Glutamatergic neuron (in vitro differentiated cells): ENCODE measurements at places on chromosomes 5 and 9. TPM values are rescaled to one million over a fixed set of nuclear protein-coding genes. Genes with fewer than 3 reads are reported as not detected.
A peak's percentile ranks its signal among the peaks of the same experiment; 100 is the strongest.

GRCh38 chr5:146359836-146360235, 21.2 kb downstream of the POU4F3 start:
- H3K27ac ChIP-seq, result no peak overlapping the region
- peaks cover under 1% of the 10 kb centered on the region for H3K27me3 ChIP-seq
- H3K4me1 ChIP-seq, result peaks cover 3% of the 10 kb centered on the region
- no peaks in the 10 kb centered on the region for H3K36me3 ChIP-seq

- peaks cover 35% of the 10 kb centered on the region for H3K27me3 ChIP-seq
- peaks cover 20% of the 10 kb centered on the region for H3K4me1 ChIP-seq
- no peaks in the 10 kb centered on the region for H3K36me3 ChIP-seq
- peak; percentile 77 for DNase-seq
Measured at GRCh38 chr9:132588501-132589147, 6.2 kb downstream of the BARHL1 start.

GRCh38 chr5:171770153-171770552, 15.5 kb upstream of the SMIM23 start:
- H3K36me3 ChIP-seq, result peaks cover 16% of the 10 kb centered on the region
- no peak overlapping the region for H3K27ac ChIP-seq
- H3K4me1 ChIP-seq, result no peaks in the 10 kb centered on the region
- peaks cover 7% of the 10 kb centered on the region for H3K27me3 ChIP-seq
- no peak for DNase-seq

DNA sequence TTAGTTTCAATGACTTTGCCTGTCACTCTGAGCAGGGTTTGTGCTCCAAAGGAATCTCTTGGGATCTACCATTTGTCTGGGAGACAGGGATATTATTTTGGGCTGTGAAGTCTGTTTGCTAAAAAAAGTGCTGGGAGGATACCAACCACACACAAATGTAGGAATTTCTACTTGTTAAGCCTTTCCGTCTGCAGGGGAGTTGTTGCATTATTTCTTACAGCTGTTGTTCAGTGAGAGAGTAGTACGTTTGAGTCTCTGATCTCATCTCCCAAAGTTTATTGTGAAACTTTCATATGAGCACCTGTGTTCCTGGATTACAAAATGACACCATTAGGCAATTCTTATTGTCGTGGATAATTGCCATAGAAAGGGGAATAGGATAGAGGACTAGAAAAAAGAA, 78.3 kb upstream of the SEMA6A start:
- H3K27ac ChIP-seq, result peak overlapping the region; percentile 14
- H3K36me3 ChIP-seq, result no peaks in the 10 kb centered on the region
- no peak for DNase-seq
- no peaks in the 10 kb centered on the region for H3K27me3 ChIP-seq
- H3K4me1 ChIP-seq, result peaks cover 24% of the 10 kb centered on the region
- peak overlapping the region; percentile 80 for H3K4me3 ChIP-seq

DNA sequence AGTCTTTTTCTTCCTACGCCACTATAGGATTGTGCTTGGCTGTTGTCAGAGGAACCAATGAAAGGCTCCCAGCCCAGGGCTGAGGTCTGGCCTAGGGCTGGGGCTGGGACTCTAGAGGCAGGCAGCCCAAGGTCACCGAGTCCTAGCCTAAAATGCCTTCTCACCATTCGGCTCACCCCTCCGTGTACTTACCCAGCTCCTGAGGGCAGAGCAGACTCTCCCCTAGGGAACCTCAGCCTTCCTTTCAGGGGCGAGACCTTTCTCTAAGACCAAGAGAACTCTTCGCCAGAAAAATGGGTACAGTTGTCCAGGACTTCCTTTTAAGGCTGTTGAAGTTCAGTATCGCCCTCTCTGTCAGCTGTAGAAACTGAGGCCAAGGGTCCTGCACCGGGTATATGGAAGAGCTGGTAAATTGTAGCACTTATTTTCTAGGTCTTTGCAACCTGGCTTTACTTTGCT, 1.7 kb upstream of the SPRY4 start:
- H3K4me1 ChIP-seq, result peaks cover 37% of the 10 kb centered on the region
- peaks cover 17% of the 10 kb centered on the region for H3K27me3 ChIP-seq
- H3K4me3 ChIP-seq, result peak overlapping the region; percentile 77
- peak overlapping the region; percentile 38 for H3K27ac ChIP-seq

GRCh38 chr9:88969646-88970373, 21.5 kb upstream of the S1PR3 start:
- H3K36me3 ChIP-seq, result peaks cover 4% of the 10 kb centered on the region
- H3K27me3 ChIP-seq, result peaks cover 4% of the 10 kb centered on the region
- no peaks in the 10 kb centered on the region for H3K4me1 ChIP-seq

DNA sequence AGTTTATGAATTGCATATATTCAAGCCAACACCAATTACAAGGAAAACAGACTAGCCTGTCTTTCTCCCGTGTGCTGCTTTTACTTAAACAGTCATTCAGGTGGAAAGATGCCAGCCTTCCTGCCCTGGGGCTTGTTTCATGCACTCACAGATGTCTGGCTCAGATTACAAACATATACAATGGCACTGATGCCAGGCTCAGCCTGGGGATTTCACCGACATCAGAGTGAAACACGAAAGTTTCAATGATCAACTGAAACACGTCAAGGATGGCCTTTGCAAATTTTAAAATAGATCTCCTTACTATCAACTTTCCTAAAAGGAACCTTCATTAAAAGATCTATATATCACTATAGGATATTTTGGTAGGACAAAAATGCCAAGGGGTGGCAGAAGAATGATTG, 1576.5 kb downstream of the EFNA5 start:
- H3K27me3 ChIP-seq, result peaks cover 2% of the 10 kb centered on the region
- H3K27ac ChIP-seq, result no peak overlapping the region
- no peak for DNase-seq
- H3K4me1 ChIP-seq, result peaks cover 3% of the 10 kb centered on the region

DNA sequence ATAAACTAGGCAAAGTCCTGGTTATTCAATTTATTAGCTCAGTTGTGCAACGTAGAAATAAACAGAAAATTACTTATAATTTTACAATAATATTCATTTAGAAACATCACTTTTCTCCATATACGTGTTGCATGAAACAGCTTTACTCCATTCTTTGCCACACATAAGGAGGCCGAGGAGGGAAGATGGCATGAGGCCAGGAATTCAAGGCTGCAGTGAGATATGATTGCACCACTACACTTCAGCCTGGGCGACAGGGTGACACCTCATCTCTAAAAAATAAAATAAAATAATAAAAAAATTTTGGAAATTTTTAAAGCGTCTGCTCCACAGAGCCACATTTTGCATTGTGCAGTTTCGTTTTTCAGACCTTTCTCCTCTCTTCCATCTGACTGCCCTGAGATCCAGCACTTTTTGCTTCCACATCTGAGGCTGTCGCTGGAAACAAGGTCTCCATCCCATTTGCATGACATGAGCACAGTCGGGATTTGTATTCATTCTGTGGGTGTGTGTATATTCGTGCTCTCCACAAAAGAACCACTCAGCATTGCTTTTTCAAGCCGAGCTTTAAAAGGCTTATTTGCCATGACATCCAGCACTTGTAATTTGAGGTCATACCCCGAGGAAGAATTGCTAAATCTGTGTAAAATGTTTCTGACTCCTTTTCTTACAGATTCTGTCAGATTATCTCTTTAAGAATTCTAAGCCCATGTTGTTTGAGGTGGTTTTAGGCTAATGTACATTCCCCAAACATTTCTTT, 98.6 kb upstream of the MSX2 start:
- H3K36me3 ChIP-seq, result peaks cover 5% of the 10 kb centered on the region
- no peak overlapping the region for H3K4me3 ChIP-seq
- no peak for DNase-seq
- H3K27me3 ChIP-seq, result no peaks in the 10 kb centered on the region

DNA sequence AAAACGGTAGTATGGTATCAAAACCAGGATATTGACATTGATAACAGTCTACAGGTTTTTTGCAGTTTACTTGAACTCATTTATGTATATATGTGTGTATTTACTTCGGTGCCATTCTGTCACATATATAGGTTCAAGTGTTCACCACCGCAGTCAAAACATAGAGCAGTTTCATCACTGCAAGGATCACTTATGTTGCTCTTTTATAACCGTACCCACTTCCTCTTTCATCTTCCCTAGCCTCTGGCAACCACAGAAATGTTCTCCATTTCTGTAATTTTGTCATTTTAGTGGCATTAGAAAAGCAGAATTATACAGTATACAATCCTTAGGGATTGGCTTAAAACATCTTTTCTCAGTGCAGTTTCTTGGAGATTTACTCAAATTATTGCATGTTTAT, 90.3 kb downstream of the SH3GL2 start:
- no peak for DNase-seq
- H3K27me3 ChIP-seq, result no peaks in the 10 kb centered on the region
- H3K4me1 ChIP-seq, result no peaks in the 10 kb centered on the region
- no peaks in the 10 kb centered on the region for H3K36me3 ChIP-seq
- no peak overlapping the region for H3K27ac ChIP-seq
- no peak overlapping the region for H3K4me3 ChIP-seq

DNA sequence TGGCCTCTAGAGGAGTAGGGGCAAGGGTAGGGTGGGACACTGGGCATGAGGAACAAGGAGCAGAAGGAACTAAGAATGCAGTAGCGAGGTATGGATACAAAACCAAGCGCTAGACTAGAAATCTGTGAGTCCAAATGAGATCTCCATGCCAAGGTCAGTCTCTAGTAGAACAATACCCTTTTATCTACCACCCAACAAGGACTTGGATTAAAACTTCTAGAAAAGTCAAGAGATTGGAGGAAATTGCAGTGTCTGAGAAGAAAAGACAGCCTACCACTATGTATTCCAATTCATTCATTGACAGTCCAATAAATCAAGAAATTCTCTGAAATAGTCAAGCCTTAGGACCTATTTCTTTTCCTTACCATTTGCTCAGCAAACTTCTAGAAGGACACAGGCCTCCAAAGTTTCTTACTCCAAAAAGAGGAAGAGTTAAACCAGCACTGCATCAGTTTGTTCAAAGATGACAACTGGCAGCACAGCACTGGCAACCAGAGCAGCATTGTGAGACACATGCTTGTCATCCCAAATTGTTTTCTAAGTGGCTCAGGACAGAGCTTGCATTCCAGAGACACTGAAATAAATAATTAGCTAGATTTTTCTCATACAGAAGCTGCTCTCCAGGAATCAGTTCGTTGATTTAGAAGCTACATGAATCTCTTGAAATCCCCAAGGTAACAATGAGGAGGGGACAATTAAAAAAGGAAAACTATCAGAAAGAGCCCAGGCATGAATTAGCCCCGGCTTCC, 22.6 kb downstream of the ABCA1 start:
- DNase-seq, result no peak
- no peak overlapping the region for H3K27ac ChIP-seq
- H3K4me3 ChIP-seq, result no peak overlapping the region
- peaks cover 68% of the 10 kb centered on the region for H3K4me1 ChIP-seq
- H3K27me3 ChIP-seq, result peaks cover 5% of the 10 kb centered on the region

- DNase-seq, result no peak
- no peaks in the 10 kb centered on the region for H3K36me3 ChIP-seq
- no peaks in the 10 kb centered on the region for H3K27me3 ChIP-seq
- no peaks in the 10 kb centered on the region for H3K4me1 ChIP-seq
- H3K27ac ChIP-seq, result no peak overlapping the region
- H3K4me3 ChIP-seq, result no peak overlapping the region
Measured at GRCh38 chr5:56105511-56106291, 110.9 kb upstream of the IL6ST start.

GRCh38 chr5:145668714-145669113, 166.4 kb downstream of the PRELID2 start:
- no peaks in the 10 kb centered on the region for H3K36me3 ChIP-seq
- DNase-seq, result no peak
- no peak overlapping the region for H3K4me3 ChIP-seq
- no peaks in the 10 kb centered on the region for H3K27me3 ChIP-seq
- no peak overlapping the region for H3K27ac ChIP-seq
- H3K4me1 ChIP-seq, result peaks cover 17% of the 10 kb centered on the region

GRCh38 chr5:145028626-145029025, 806.5 kb downstream of the PRELID2 start:
- H3K36me3 ChIP-seq, result no peaks in the 10 kb centered on the region
- H3K4me1 ChIP-seq, result no peaks in the 10 kb centered on the region
- H3K27ac ChIP-seq, result no peak overlapping the region
- no peak overlapping the region for H3K4me3 ChIP-seq
- no peak for DNase-seq

DNA sequence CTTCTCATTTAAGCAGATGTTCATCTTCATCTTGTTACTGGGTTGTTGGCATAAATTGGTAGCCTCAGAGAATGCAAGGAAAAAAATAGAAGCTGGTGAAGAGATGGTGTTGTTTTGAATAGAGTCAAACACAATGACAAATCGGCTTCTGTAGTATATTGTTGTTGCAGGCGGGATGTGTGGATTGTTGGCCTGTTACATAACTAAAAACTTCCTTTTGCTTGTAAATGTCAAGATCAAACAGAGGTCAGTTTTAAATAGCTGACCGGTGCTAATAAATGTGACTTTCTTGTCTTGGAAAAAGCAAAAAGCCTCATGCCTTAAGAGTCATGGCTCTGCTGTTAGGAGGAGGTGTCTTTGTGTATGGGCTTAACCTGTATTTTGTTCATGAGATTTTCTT, 59.2 kb downstream of the CCDC192 start:
- no peak overlapping the region for H3K4me3 ChIP-seq
- H3K27me3 ChIP-seq, result no peaks in the 10 kb centered on the region
- H3K36me3 ChIP-seq, result no peaks in the 10 kb centered on the region
- H3K27ac ChIP-seq, result no peak overlapping the region

- H3K4me1 ChIP-seq, result peaks cover 15% of the 10 kb centered on the region
- no peaks in the 10 kb centered on the region for H3K27me3 ChIP-seq
- H3K4me3 ChIP-seq, result no peak overlapping the region
- peaks cover 5% of the 10 kb centered on the region for H3K36me3 ChIP-seq
- DNase-seq, result no peak
Measured at GRCh38 chr9:88218726-88219125, 80.5 kb upstream of the SPATA31C2 start.

DNA sequence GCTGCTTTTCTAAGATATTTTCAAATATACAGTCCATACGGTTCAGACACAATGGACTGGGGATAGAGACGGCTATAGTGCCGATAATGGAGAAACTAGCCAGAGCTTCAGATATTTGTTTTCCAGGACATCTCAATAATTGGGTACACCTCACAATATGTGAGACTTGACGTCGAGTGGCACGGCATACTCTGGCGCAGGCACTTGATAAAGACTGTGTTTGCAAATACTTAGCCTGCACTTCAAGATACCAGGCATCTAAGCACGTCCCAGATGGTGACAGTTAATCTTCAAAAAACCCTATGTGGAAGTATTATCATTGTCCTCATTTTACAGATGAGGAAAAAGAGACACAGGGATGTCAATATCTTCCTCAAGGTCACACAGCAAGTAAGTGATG, 48.5 kb downstream of the SEMA5A start:
- H3K27me3 ChIP-seq, result no peaks in the 10 kb centered on the region
- H3K36me3 ChIP-seq, result no peaks in the 10 kb centered on the region
- H3K4me1 ChIP-seq, result peaks cover 3% of the 10 kb centered on the region
- no peak overlapping the region for H3K4me3 ChIP-seq
- no peak overlapping the region for H3K27ac ChIP-seq

PCDHGC5 gene
- total RNA-seq, result 4.0 TPM

GALNT12 gene
- total RNA-seq, result 2.7 TPM

TXNDC8 gene
- total RNA-seq, result not detected

TIFAB gene
- not detected for total RNA-seq
